ENCODE measurements at places on chromosomes 7 and 10.

DNA sequence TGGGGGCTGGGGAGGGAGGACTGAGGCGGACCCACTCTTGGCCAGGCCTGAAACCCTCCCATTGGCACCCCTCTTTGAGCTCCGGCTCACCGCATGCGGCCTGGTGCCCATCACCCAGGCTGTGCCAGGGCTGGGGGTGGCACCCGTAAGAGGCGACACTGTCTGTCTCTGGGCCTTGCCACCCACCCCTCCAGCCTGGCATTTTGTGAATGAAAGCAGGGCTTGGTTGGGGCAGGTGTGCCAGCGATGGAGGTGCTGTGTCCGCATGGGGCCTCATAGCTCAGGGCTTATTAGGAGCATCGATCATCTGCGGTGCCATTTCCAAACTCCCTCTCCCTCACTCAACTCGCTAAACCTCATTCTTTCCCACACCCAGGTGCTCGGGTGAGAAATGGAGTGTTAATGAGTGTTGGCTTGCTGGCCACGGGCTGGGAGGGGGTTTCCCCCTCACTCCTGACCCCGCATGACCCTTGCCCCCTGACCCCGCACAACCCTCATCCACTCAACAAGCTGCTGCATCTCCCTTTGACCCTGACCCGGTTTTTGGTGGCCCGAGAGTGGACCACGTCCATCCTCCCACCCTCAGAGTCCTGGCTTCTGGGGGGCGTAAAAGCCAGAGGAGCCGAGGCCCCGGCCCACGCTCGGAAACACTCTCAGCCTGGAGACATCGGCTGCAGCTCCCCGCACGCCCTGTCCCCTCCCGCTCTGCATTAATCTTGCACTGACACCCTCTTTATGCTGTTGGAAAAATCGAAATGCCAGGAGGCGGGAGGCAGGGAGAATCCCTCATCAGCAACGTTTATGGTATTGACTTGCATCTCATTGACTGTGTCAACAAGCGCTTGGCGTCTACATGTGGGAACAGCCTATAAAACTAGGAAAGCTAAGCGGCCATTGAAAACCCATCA is 161.2 kb downstream of the DNAJB6 start:
- DNase-seq: no peak

DNA sequence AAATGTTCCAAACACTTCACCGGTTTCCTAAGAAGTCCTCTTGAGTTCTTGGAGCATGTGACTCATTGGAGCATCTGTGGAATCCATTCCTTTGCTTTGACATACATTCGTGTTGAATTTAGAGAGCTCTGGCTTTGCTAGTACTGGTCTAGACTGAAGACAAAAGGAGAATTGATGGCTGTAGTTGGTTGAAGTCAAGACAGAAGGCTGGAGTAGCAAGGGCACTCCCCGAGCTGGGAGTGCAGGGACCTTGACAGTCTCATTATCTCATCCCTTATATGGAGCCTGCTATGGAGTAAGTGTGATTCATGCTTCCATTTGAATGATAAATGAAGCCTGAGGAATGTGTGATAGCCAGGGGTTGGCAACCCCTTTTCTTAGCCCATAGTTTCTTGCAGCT is 1249.1 kb downstream of the TYW1 start:
- DNase-seq: no peak

DNA sequence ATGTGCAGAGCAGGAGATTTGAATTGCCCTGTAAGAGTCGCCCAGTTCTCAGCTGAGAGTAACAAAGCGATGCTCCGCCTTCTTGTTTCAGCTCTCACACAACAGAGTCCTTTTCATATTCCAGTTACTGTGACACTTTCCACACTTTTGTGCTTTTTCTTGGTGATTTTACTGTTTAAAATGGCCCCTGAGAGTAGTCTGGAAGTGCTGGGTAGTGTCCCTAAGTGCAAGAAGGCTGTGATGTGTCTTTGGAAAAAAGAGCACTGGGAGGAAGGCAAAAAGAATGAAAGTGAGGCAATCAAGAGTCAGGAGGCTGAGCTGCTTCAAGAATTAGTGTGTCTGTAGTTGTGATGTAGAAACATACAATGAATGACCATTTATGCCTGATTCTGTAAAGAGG is 201.2 kb upstream of the SEMA3E start:
- DNase-seq: no peak

DNA sequence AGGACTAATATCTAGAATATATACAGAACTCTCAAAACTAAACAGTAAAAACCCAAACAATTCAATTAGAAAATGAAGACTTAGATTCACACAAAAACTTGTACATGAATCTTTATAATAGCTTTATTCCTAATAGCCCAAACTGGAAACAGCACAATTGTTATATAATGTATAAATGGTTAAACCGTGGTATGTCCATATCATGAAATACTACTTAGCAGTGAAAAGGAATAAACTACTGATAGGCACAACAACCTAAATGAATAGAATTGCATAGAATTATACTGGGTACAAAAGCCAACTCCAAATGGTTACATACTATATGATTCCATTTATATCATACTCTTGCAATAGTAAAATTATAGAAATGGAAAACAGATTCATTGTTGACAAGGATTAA is 21.0 kb upstream of the FAM241B start:
- no peak for DNase-seq

DNA sequence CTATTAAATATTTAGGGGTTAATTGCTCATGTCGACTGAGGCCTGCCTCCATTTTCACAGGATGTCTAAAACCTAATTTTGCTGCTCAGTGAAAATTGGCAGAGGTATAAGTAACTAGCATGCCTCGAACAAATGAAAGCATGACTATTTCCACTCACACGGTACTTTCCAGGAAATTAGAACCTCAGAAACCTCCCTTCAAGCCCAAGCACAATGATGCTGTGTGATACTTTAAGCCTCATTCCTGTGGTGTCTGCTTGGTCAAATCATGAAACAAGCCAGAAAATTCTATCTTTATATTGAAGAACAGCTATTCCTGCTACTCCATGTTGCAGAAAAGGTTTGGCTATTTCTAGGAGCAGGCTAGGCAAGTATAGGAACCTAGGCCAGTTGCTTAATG is 203.0 kb downstream of the SORCS3 start:
- no peak for DNase-seq

GRCh38 chr10:125514206-125515162 is 168.5 kb downstream of the TEX36 start:
- DNase-seq: no peak

GRCh38 chr7:143456992-143457793 is 13.9 kb downstream of the TAS2R60 start:
- peak; percentile 67 for DNase-seq

DNA sequence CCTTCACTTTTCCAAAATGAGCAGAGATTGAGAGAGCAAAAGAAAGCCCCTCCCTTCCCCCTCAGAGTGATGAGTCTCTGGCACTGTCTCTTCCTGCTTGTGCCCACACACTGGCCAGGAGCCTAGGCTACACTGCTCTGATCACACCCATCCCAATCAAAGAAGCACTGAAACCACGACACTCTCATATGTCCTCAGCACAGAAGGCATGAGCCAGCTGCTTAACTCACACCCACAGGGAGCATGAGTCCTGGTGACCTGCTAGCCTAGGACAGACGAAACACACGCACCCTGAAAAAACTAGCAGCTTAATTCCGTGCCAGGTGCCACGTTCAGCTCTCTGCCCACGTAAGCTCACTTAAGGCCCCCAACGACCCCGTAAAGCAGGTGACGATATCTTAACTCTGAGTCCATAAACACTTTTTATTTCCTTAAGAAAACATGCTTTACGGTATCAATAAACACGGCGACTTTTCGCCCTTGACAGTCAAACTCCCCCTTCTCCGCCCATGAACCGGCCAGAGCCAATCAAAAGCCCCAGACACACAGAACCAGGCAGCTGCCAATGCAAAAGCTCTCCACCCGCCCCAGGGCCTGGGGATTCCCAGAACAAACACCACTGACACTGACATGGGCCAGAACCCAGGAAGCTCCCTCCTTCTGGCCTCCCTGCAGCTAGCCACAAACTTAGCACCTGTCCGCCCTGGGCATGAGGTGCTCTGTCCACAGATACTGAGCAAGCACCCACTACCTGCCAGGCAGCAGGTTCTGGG is 69.0 kb downstream of the TNRC18 start:
- DNase-seq: peak; percentile 43

Measured in IMR-90 (cell line).